Right kidney (tissue), 9 donors: ENCODE measurements at places on chromosomes 3 and 15.

GRCh38 chr15:58066042-58066867, 744 bp upstream of the ALDH1A2 start:
- DNase-seq = peak; percentile 90

DNA sequence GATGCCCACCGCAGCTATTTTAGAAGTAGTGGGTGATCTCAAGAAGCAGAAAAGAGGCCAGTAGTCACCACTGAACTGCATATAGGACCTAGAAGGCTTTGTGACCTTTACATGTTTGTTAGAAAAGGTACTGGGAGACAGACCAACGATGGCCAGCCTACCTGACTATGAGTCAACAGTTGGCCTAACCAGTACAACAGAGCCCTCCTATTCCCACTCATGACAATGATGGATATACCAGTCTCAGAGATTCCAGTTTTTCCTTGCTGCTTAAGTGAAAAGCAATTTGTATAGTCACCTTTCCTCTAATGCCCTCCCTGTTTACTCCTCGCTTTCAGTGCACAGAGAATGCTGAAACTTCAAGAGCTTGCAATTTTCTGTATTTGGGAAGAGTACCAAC, 86.6 kb upstream of the PPIB start:
- no peak for DNase-seq

- peak; percentile 76 for DNase-seq
Observed at GRCh38 chr15:64731012-64731804, 44.2 kb downstream of the RBPMS2 start.

GRCh38 chr3:148441191-148441590, 256.5 kb upstream of the AGTR1 start:
- no peak for DNase-seq

GRCh38 chr3:37800022-37800551, 61.6 kb upstream of the CTDSPL start:
- DNase-seq = no peak

DNA sequence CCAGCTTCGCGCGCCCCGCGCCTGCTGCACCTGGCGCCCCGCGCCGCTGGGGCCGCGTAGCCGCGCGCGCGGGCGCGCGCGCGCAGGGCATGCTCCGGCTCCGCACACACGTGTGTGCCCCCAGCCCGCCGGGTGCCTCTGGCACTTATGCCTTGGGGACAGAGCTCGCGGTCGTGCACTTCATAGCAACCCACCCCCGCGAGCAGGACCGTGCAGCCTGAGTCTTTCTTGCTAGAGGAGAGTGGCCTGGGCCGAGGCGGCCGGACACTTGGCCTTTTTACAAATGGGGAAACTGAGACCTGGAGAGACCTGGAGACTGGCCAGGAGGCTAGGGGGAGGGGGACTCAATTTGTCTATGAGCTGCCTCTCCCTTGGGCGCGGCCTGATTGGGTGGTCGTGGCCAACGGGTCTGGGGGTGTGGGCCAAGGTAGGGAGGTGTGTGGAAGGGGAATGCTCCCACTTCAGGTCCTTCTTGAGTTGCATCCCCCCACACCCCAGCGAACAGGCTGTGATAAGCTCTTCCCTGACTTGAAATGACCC, 562 bp downstream of the NBEAL2 start:
- DNase-seq = peak; percentile 41

DNA sequence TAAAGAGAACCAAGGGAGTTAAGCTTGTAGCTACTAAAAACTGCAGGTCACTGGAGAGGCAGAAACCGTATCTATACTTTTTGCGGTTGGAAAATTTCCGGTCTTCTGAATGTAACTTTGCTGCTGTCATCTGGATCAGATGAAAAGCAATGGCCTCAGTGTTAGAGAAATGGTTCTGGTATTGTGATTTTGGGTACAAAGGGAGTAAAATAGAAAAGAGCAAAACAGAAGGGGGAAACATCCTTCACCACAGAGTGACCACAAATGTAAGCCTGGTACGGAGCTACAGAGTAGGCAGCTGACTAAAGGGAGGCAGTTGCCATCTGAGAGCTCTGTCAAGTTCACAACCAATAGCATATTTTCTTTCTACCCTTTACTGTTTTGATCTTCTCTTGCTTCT, 5.6 kb downstream of the CD96 start:
- DNase-seq = no peak

DNA sequence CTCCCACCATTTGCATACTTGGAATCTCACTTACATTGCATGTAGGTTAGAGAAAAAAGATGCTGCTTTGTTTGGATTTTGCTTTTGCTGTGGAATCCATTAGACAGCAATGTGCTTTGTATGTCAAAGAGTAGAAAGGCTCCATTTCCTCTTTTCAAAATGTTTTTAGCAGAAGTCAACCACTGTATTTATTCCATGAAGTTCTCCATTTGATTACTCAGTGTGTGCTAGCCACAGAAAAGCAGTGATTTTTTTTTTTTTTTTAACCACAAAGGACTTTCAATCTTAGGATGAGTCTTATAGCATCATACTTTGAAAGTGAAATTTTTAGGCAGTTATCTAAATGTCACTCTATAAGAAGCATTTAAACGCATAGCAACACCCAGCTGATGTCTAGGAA, 285.0 kb upstream of the ADAMTS9 start:
- no peak for DNase-seq

GRCh38 chr15:92187975-92188374, 205.7 kb upstream of the ST8SIA2 start:
- DNase-seq = no peak

DNA sequence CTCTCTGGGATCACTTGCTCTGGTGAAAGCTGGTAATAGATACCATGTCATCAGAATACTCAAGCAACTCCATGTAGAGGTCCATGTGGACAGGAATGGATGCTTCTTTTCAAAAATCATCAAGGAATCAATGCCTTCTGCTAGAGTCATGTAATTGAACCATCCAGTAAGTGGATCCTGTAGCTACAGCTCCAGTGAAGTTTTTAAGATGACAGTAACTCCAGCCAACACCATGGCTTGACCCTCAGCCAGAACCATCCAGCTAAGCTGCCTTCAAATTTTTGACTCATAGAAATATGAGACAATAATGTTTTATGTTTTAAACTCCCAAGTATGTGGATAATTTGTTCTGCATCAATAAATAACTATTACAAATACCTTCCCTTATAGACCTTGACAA, 923.7 kb downstream of the EPHA3 start:
- no peak for DNase-seq

GRCh38 chr3:194351952-194352536, 916 bp upstream of the CPN2 start:
- DNase-seq = no peak

- no peak for DNase-seq
Observed at GRCh38 chr3:142029791-142030190, 119.6 kb downstream of the TFDP2 start.

DNA sequence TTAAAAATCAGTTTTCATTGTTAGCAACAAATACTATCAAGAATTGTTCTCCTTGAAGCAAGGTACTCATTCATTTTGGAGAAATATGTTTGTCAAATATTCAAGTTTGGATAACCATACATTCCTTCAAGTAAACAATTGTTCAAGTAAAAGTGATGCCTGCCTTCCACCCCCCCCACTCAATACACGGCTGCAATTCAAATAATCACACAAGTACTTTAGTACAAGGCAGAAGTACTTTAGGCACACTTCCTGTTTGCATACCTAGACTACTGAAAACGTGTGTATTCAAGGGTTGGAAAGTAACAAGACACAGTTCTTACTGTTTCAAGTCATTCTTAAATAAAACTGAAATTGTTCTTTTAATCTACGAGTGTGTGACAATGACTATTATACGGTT, 45.4 kb downstream of the TJP1 start:
- no peak for DNase-seq

GRCh38 chr3:197430934-197431333, 124.8 kb downstream of the BDH1 start:
- no peak for DNase-seq

DNA sequence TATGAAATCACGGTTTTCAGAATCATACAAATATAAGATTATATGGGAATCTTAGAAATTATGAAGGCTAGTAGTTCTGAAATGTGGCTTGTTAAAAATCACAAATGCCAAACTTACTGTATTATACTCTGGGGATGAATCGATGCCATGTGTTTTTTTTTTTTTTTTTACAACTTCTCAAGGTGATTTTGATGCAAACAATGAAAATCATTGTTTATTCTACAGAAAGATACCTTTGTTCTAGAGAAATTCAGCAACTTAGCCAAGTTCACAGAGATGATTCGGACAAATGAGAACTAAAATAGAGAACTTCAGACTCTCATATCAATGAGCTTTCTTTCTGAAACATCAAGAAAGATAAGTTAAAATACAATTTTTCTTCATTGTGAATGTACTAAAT, 92.0 kb downstream of the ZPLD1 start:
- no peak for DNase-seq

GRCh38 chr15:98903377-98904018, 104.1 kb downstream of the PGPEP1L start:
- no peak for DNase-seq

GRCh38 chr3:192077795-192078497, 617.0 kb downstream of the PYDC2 start:
- DNase-seq = no peak

DNA sequence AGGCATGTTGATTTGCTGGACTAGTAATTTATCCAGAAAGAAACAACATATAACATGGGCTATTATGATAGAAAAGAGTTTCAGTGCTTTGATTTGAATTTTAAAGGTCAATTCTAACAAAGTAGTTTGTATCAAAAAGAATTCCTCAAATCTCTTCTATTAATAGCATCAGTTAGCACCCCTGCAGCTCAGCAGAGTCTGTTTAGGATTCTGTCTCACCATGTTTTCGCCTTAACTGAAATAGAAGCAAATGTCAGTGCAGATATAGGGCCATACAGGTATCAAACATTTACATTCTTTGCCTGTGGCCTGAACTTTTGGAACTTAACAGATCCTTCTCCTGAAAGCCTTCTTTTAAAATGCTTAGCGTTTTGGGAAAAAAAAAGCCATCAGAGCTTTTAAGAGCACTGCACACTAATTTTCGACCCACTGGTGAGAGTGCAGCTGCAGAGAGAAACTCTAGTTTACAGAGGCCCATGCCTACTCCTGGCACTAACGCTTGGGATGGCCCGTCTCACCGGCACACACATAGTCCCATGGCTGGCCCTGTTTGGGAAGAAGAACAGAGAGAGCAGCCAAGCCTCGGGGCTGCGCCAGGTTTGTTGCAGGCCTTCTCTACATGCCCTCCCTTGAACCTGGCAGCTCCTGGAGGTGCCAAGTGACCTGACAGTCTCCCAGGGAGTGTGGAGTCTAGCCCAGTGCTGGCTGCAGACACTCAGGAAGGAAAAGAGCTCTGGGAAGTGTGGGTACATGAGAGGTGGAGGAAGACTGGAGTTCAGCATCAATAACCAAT, 9.9 kb upstream of the PAQR9 start:
- no peak for DNase-seq

- DNase-seq = no peak
Observed at GRCh38 chr15:98881526-98882520, 125.8 kb downstream of the PGPEP1L start.

- DNase-seq = no peak
Observed at GRCh38 chr15:56871867-56872266, 46.6 kb upstream of the TCF12 start.

DNA sequence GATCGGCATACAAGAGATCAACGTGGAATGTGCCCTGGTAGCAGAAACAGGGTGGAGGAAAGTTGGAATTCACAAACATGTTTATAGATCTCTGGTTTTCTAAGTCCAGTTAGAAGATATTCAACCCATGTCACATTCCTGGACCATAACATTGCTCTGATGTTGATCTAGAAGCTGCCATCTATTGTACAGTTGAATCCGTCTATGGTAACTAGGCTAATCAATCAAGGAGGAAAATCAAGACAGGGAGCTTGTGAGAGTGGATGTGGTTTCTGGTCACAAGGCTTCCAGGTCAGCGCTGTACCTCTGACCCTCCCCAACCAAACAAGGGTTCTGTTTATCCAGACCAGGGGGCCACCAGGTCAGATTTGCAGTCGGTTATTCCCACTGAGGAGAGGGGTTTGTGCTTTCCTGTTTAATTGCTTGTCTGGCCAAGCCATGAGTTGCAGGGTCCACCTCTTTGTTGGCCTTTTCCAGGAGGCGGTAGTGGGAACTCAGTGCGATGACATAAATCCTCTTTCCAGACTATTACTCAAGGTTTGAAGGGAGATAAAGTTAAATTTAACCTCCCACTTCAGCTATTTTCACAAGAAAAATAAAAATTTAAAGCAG, 130.3 kb downstream of the SLCO3A1 start:
- no peak for DNase-seq
